ENCODE measurements at places on chromosomes 1 and 21. TPM values are rescaled to one million over a fixed set of nuclear protein-coding genes. Genes with fewer than 3 reads are reported as not detected.

Gene C1orf185
- not detected for total RNA-seq

Gene TSPAN2
- total RNA-seq, result 0.83 TPM

Gene CHIA
- not detected for total RNA-seq

Gene PRRX1
- 4.2 TPM for total RNA-seq

- no peak overlapping the region for H3K4me3 ChIP-seq
- no peaks in the 10 kb centered on the region for H3K27me3 ChIP-seq
- no peaks in the 10 kb centered on the region for H3K4me1 ChIP-seq
Measured at GRCh38 chr1:27307874-27308598, 13.9 kb upstream of the TMEM222 start.

- no peak overlapping the region for H3K27ac ChIP-seq
- H3K4me1 ChIP-seq, result no peaks in the 10 kb centered on the region
- H3K27me3 ChIP-seq, result no peaks in the 10 kb centered on the region
Measured at GRCh38 chr1:206734499-206735142, 36.0 kb upstream of the IL19 start.

GRCh38 chr1:235423214-235423652 is 56.0 kb downstream of the TBCE start:
- no peak for DNase-seq
- H3K27ac ChIP-seq, result no peak overlapping the region
- no peaks in the 10 kb centered on the region for H3K27me3 ChIP-seq
- peaks cover 28% of the 10 kb centered on the region for H3K36me3 ChIP-seq
- no peak overlapping the region for H3K4me3 ChIP-seq

DNA sequence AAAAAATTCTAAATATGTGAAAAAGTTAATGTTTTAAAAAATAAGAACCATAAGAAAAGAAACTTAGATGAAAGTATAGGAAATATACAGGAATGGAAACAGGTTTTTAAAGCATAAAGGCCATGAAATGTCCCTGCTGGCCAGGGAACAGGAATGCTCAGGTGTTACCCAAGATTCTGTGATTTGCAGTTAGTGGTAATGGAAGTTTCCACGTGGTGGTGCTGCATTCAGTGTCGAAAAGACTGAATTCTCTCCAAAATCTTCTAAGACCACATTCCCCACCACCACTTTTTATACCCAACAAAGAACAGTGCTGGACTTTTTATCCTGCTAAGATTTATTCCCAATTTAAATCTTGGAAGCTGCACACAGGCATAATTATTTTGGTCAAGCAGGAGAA is 126.2 kb downstream of the PRRX1 start:
- H3K4me3 ChIP-seq, result no peak overlapping the region
- H3K36me3 ChIP-seq, result no peaks in the 10 kb centered on the region
- no peak for DNase-seq
- H3K27me3 ChIP-seq, result no peaks in the 10 kb centered on the region

DNA sequence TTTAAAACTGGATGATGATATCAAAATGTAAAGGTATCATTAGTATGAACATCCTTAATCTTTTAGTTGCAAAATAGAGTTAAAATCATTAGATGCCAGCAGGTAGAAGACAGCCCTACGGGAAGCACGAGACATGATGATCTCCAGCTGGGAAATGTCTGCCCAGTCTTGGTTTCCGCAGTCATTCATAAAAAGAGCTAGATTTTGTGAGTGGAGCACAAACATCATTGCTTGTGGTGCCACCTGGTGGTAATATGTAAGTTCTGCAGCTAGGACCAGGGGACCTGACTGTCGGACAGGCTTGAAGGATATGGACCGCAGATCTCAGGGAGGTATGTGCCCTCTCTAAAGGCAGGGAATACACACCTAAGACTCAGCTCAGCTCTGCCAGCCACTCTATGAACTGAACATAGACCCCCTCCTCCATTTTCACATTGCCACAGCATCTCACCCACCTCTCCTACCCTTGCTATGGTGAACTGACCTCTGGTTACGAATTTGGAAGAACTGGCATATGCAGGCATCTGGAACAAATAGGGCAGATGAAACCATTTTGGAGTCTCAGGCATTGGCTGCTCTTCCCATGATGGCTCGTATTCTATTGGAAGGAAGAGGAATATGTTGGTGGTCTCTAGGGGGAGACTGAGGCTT is 9.2 kb downstream of the FCMR start:
- no peak overlapping the region for H3K27ac ChIP-seq
- H3K36me3 ChIP-seq, result no peaks in the 10 kb centered on the region
- H3K4me1 ChIP-seq, result peaks cover 36% of the 10 kb centered on the region
- DNase-seq, result peak; percentile 13
- H3K4me3 ChIP-seq, result no peak overlapping the region
- no peaks in the 10 kb centered on the region for H3K27me3 ChIP-seq

DNA sequence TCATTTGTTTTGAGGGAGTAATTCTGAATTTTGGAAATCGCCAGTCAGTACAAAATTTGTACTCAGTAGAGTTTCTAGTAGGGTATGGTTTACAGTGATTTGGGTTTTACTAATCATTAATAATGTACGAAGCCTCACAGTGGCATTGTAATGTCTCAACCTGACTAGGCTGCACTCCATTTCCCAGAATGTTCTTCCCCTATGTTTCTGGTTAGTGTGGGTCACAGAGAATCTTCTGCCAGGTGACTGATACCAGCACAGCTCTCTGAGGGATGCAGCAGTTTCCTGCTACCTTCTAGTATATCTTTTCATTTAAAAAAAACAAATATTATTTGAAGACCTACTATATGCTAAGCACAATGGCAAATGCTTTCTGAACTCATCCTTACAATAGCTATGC is 112.9 kb downstream of the PTPN14 start:
- peaks cover 22% of the 10 kb centered on the region for H3K4me1 ChIP-seq
- H3K27ac ChIP-seq, result peak overlapping the region; percentile 88
- no peaks in the 10 kb centered on the region for H3K36me3 ChIP-seq
- no peak overlapping the region for H3K4me3 ChIP-seq
- H3K27me3 ChIP-seq, result no peaks in the 10 kb centered on the region
- DNase-seq, result no peak

DNA sequence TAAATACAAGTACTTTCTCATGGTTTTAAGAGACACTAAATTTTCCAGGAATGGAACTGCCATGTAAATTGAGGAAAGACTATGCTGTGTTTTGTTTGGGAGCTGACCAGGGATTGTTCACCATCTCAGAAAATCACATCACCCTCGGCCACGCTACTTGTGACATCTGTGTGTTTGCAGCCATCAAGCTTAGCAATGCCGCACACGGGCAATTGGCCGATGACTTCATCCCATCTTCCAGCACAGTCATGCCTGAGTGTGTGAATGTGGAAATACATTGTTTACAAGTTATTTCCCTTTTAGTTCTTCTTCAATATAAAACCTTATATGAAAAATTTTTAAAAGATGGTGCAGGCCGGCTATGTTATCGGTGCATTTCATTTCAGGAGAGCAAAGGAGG is 121.6 kb downstream of the GLIS1 start:
- no peaks in the 10 kb centered on the region for H3K36me3 ChIP-seq
- no peaks in the 10 kb centered on the region for H3K27me3 ChIP-seq
- no peak overlapping the region for H3K27ac ChIP-seq
- no peak overlapping the region for H3K4me3 ChIP-seq
- DNase-seq, result no peak

DNA sequence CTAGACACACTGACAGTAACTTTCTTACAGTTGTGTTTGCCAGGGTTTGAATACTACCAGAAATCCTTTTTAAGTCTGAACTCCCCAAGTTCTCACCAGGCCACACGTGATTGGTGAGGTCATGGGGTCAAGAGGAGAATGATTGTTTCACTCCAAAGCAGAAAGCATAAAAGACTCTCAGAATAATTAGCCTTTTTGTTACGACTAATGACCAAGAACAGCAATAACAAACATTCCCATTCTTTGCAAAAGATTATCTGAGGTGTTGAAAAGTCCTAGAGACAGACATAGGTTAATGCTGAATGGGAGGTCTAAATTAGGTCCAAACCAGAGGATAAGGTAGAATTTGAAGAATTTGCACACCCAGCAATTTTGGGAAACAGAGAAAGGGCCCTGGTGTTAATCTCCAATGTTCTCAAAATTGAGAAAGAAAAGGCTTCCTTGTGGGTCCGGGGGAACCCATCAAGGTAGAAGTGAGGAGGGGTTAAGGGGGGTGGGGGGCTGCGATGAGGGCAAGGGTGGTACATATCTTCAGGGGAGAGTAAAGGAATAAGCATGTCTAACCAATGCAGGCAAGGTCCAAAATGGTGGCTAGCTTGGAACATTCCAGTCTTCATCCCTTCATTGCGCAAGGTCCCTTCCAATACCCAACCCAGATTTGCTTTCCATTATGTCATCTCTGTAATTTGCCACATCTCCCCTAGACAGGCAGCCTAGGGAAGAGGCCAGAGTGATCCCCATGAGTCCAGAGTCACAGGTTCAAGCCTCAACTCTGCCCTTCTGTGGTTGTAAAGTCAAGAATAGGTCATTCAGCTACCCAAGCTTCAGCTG is 74.6 kb upstream of the NFIA start:
- no peaks in the 10 kb centered on the region for H3K27me3 ChIP-seq
- H3K4me1 ChIP-seq, result peaks cover 14% of the 10 kb centered on the region
- no peak overlapping the region for H3K4me3 ChIP-seq
- no peak for DNase-seq

GRCh38 chr1:93757256-93758036 is 75.8 kb upstream of the BCAR3 start:
- peaks cover 27% of the 10 kb centered on the region for H3K4me1 ChIP-seq
- no peak for DNase-seq
- H3K4me3 ChIP-seq, result no peak overlapping the region
- H3K36me3 ChIP-seq, result no peaks in the 10 kb centered on the region

- peak within 1 kb of the TSS; percentile 73 for H3K27ac ChIP-seq
- peak within 1 kb of the TSS; percentile 63 for H3K4me3 ChIP-seq
- H3K36me3 ChIP-seq, result no peaks in the 10 kb centered on the region
- peaks cover 10% of the 10 kb centered on the region for H3K4me1 ChIP-seq
- no peaks in the 10 kb centered on the region for H3K27me3 ChIP-seq
- DNase-seq, result no peak
Measured at GRCh38 chr1:228734881-228735801, at the start of gene RHOU. Gene RHOU (plus strand): TSS chr1:228735479. CDS start chr1:228735743, 264 bp downstream.

DNA sequence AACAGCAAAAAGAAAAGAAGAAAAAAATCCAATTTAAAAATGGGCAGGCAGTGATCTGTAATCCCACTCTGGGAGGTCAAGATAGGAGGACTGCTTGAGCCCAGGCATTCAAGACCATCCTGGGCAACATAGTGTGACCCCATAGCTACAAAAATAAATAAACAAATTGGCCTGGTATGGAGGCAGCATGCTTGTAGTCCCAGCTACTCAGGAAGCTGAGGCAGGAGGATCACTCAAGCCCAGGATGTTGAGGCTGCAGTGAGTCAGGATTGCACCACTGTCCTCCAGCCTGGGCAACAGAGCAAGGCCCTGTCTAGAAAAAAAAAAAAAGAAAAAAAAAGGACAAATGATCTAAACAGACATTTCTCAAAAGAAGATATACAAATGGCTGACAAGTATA is 99.6 kb downstream of the EIF4G3 start:
- DNase-seq, result no peak
- H3K27ac ChIP-seq, result no peak overlapping the region
- H3K4me3 ChIP-seq, result no peak overlapping the region
- H3K4me1 ChIP-seq, result peaks cover 9% of the 10 kb centered on the region
- no peaks in the 10 kb centered on the region for H3K36me3 ChIP-seq
- H3K27me3 ChIP-seq, result no peaks in the 10 kb centered on the region

DNA sequence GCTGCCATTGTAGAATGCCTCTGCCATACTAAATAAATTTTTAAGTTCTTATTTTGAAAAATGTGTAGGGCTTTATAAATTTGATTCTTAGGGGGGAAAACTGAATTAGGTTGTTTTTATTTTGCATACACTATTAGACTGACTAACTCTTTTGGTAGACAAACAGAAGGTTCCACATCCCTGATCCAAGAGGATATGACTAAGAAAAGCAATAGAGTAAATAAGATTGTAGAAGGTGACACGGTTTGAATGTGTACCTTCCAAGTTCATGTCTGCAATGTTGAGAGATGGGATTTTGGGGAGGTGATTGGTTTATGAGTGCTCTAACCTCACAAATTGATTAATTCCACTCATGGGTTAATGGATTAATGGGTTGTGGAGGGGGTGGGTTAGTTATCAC is 127.9 kb downstream of the GLUL start:
- no peak for DNase-seq
- no peaks in the 10 kb centered on the region for H3K36me3 ChIP-seq
- H3K27me3 ChIP-seq, result no peaks in the 10 kb centered on the region
- peaks cover 6% of the 10 kb centered on the region for H3K4me1 ChIP-seq
